Ovary (tissue), 10 donors: ENCODE measurements at places on chromosomes 3 and 15.

- no peak for DNase-seq
Measured at GRCh38 chr3:47856669-47857068, 53.7 kb downstream of the DHX30 start.

DNA sequence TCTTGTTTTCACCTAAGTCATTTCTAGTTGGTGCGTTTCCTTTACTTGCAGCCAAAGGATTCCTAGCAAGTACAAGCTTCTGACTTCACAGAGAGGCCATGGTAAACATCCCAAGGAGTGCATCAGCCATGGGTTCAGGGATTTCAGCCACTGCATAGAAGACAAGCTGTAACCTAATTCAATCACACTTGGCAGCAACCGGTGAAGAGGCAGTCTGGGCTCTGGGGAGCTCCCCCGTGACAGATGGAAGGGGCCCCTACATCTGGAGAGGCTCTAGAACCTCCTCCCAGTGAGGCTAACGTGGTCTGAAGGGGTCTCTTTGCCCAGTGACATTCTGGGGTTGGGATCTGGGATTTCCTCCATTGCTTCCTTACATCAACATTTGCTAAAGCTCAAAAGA lies 8.4 kb upstream of the SNRPA1 start:
- DNase-seq = no peak

- no peak for DNase-seq
Measured at GRCh38 chr3:139327231-139327630, 16.6 kb upstream of the MRPS22 start.

GRCh38 chr3:132378-132777 lies 64.2 kb upstream of the CHL1 start:
- no peak for DNase-seq

DNA sequence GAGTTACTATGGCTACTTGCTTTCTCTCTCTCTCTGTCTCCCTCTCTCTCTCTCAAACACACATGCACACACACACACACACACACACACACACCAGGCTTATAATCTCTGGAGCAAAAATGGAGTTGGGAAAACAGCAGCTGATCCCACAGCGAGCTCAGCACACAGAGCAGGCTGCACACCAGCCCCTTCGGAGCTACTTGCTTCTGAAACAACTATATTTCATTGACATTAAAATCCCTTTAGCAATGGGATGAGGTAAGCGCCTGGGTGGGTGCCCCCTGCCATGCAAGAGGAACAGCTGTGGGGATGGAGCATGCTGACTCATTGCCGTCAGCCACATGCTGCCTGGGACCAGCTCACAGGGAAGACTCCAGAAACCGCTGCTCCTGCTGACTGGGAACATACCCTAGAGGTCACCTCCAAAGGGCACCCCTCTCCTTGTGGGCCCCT lies 45.7 kb downstream of the B3GNT5 start:
- DNase-seq = no peak

GRCh38 chr3:197339841-197340520 lies 41.6 kb upstream of the DLG1 start:
- DNase-seq = no peak

DNA sequence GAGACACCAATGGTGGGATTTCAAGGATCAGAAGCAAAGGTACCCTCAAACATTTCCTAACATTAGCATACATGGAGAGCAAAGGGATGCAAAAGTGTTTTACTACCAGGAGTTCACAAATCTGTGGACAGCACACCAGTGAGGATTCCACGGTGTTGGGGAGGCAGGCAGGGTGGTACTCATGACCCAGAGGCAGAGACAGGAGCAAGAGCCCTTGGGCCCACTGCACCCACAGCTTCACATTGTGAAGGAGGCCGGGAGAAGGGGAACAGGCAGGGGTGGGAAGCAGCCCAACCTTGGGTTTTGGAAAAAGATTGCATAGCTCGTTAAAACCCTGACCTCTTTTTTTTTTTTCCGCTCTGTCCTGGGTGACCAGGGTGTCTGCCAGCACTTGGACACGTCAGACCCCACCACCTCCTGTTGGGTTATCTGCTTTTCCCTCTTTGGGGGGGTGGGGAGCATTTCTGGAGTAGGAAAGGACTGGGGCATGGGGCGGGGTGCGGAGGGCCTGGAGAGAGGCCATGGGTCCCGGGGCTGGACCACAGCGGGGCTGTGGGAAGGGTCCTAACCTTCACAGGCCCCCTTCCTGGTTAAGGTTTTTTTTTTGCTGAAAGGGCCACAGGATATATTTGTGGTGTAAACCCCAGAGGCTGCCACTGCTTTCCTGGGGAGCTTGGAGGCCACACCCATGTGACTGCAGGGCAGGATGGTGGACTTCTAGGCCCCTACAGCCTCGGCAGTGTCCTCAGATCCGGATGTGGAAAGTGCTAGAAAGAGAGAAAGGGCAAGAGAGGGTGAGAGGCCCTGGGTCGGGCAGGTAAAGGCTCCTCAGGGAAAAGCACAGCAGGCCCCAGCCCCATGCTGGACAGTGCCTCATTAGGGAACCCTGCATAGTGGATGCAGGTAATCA lies 12.5 kb downstream of the SH2D7 start:
- no peak for DNase-seq

- no peak for DNase-seq
Measured at GRCh38 chr15:99164119-99164518, 59.2 kb downstream of the SYNM start.
